Dermis blood vessel endothelial cell (primary cell): ENCODE measurements at places on chromosomes 12 and 14.

- peak; percentile 43 for DNase-seq
These were observed 495 bp downstream of the ADIPOR2 start for GRCh38 chr12:1691123-1692007.

- DNase-seq: no peak
These were observed 2.8 kb downstream of the CDK2AP1 start for GRCh38 chr12:123268850-123269249.

DNA sequence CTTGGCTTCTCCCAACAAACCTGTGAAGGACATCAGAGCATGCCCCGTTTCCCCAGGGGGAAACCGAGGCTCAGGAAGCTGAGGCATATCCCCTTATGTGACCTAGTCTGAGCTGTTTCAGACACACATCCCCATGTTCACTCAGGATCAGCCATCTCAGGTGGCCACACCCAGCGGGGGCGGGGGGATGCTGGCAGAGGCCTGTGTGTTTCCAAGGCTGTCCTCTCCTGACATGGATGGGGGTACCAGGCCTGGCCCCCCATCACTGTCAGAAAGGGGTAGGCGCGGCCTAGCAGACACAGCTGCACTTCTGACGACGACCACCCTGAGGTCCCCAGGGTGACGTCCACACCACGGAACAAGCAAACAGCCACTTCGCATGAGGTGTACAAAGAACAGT is 22.1 kb downstream of the CCDC85C start:
- no peak for DNase-seq

DNA sequence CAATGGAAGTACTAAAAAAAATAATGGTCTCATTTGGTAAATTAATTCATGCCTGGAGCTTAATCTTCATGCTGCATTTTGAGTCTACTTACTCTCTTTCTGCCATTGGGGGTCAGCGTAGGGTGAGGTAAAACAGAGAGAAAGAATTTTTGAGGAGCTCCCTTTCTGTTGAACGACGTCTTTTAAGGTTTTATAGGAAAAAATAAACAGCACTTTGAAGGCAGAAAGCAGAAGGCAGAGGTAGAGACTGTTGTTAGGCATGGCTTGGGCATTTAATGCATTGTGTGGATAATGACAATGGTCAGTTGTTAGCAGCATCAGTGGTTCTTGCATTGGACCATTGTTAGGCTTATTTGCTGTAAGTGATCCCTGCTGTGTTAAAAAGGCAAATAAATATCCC is 557.2 kb upstream of the STXBP6 start:
- DNase-seq: no peak

DNA sequence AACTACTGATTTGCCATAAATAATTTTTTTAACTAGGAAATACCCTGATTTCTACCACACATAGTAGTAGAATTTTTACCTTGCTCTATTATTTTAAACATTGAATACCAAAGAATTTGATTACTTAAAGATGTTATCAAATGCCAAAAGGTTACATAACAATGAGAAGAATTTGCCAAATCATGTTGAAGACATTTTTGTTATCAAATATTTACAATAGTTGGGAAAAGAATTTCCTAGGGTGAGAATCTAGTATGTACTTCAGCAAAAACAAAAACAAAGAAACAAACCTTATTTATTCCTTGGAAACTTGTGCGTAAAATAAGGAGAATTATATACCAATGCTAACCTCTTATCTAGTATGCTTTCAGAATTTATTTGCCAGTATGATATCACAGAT is 107.2 kb downstream of the SCAF11 start:
- no peak for DNase-seq

DNA sequence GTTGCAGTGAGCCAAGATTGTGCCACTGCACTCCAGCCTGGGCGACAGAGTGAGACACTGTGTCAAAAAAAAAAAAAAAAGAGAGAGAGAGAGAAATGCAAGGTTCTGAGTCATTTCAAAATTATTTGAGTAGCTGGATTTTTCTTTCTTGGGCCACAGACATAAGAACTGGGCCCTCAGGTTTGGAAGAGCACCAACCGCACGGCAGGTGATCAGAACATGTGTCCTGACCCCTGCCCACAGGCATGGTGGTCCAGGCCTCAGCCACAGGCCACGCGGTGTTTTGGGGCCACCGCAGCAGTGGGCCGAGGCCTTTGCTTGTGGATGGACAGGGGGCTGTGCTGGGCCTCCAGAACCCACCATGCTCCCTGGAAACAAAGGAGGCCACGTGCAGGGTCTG is 126.7 kb downstream of the CALM1 start:
- DNase-seq: no peak

DNA sequence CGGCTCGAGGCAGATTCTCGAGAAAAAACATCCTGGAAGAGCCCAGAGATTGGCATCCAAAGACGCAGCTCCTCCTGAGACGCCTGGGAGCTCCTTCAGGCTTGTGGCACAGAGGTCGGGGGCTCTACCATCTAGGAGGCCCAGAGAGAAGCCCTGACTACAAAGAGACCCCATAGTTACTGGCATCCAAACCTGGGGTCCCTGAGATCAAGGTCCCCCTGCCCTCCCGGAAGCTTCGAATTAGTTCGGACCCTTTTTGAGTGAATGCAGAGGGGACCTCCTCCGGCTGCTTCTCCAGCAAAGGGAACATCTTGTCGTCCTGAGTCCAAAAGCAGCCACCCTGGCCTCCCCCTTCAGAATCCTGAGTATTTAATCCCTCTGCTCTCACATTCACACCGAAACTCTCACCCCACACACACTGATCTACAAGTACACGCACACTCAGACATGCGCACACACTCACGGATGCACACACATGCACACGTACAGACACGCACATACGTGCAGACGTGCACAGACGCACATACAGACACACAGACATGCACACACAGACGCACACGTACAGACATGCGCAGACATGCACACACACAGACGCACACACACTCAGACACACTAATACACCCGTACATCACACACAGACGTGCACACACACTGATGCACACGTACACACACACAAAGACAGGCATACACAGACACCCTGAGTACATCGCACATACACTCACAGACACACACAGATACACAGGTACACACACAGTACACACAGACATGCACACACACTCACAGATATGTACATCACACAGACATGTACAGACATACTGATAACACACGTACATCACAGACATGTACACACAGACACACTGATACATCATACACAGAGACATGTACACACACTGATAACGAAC is 5.9 kb downstream of the ZNF605 start:
- DNase-seq: no peak

DNA sequence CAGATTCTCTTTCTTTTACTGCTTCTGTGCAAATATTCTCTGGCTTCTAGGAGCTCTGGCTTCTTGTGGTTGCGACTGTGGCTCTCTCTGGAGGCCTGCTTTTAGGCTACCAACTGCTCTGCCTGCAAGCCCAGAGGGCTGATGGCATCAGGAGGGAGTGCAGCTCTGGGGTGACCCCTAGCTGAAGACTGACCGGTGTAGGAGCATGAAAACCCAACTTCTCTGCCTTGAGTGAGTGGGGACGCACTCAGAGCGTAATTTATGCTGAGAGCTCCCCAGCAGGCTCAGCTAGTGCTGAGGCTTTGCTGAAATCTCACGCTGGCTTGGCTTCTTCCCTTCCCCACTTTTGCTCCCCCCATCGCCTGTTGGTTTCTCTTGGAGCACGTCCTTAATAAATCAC is 29.9 kb upstream of the RBM19 start:
- no peak for DNase-seq

- no peak for DNase-seq
These were observed 83.5 kb downstream of the C12orf75 start for GRCh38 chr12:105413911-105414487.

- DNase-seq: no peak
These were observed 36.2 kb downstream of the ANAPC7 start for GRCh38 chr12:110367181-110367864.

DNA sequence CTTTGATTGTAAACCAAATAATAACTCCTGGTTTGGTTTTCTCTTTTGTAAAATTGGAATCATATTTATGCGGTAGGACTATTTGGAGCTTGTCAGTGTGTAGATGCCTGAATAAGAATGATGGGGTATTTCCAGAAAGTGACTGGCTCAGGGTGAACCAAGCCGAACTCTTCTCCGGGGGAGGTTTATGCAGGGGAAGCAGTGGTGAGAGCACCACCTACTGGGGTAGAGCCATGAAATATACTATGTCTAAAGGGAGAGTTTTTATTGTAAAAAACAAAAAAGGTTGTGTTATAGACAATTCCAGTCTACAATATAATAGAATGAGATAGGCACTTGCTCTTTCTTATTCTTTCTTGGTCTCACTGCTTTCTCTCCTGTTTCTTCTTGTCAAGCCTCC is 222.9 kb upstream of the SLC16A7 start:
- peak; percentile 4 for DNase-seq

- DNase-seq: no peak
These were observed 28.6 kb downstream of the SLC35F4 start for GRCh38 chr14:57837267-57837666.

- DNase-seq: no peak
These were observed 135.1 kb downstream of the SNAPC1 start for GRCh38 chr14:61897300-61897699.

DNA sequence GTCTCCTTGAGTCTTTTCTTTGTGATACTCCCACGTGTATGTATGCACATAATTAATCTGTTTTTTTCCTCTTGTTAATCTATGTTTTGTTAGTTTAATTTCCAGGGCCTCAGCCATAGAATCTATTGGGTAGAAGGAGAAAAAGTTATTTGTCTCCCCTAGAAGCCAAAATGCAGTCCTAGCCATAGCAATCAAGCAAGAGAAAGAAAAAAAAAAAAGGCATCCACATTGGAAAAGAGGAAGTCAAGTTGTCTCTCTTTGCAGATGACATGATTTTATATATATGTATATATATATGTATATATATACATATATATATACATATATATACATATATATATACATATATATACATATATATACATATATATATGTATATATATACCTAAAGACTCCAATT is 25.4 kb upstream of the ETV6 start:
- DNase-seq: no peak

GRCh38 chr14:22509751-22510300 is 79.2 kb downstream of the DAD1 start:
- DNase-seq: no peak

DNA sequence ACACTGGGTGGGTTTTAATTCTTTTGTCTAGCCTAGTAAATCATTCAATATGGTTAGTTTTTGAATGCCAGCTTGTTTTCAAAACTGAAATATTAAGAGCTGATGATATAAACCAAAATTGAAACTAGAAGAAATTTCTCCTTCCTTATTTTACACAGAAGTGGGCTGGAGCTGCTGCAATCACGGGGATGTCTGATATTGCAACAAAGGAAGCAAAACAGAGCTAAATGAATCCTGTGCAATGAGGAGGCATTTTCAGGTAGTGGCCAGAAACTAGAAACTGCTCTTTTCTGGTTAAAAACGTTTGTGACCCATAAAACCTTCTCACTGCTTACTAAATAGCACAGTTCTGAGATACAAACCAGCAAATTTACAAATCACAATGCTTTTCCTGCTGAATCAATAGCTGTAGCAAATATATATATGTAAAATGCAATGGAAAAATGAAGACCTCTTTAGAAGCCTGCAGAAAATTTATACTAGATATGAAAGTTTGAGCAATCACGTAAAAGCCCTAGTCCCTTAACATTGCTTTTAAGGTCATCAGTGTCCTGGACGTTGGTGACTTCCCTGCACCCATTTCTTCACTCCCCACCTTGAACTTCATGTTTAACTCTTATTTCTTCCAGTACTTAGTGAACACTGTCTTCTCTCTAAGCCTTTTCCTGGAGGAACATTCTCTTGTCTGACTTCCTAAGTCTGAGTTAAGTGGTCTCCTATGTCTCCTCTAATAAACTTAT is 15.9 kb upstream of the LRRK2 start:
- no peak for DNase-seq

DNA sequence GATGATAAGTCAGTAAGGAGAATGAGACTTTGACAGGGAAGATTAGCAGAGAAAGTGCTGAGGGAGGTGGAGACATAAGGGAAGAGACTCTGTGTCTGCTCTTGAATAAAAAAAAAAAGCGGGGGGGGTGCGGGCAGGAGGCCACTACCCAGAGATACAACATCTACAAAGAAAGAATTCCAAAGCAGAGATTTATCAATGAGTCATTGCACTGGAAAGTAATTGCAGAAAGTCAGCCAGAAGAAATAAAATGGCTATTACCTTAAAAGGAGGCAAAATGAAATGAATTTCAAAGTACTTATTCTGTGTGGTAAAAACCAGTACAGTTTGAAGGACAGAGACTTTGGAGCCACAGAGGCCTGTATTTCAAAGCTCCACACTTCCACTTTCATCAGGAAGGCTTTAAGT is 267.1 kb upstream of the PRKD1 start:
- no peak for DNase-seq

DNA sequence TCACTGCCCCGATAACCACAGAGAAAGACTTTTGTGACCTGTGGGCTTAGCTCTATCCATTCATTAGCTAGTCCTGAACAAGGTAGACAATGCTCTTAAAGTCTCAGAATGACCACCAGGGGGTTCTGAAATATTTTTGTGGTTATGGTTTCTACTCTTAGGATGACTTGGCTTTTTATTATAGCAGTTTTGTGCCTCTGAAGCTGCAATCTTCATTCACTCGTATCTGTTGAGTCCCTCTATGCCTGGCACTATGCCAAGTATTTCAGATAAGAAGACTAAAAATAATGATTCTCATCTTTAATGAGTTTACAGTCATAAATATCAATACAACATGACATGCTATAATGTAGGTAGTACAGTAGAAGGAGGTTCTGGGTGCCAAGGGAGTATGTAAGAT is 130.8 kb upstream of the TRHDE start:
- no peak for DNase-seq

GRCh38 chr12:63809566-63809965 is 29.9 kb downstream of the RXYLT1 start:
- DNase-seq: no peak

DNA sequence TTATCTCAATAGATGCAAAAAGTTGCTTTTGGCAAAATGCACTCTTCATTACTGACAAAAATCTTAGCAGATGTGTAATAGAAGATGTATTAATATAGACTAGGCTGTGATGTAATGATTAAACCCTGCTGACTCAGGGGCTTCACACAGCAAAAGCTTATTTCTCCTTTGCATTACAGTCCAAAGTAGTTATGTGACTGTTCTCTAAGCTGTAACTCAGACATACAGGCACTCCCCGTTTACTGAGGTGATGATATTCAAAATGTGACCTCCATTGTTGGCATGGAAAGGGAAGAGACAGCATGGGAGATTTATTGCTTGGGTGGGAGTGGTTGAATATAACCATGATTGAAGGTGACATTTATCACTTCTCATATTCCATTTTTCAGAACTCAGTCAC is 331.5 kb downstream of the SNAPC1 start:
- no peak for DNase-seq

DNA sequence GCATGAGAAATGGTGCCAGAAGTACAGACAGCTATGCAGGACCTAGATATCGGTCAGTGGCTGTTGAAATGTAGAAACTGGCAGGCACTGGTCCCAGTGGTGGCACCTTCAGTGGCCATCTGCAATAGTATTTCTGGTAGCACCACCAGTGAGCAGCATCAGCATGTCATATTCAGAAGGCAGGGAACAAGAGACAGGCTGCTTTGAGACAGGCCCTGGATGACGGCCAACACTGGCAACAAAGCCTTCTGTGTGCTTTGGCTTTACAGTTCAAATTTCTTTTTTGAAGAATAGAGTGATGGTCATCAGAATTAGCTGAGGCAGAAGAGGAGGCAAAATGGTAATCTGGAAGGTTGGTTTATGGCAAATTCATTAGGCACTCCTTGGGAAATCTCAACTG is 273.4 kb upstream of the SLC16A7 start:
- DNase-seq: no peak
